ENCODE measurements at places on chromosomes 2 and 18. TPM values are rescaled to one million over a fixed set of nuclear protein-coding genes. Genes with fewer than 3 reads are reported as not detected.

DNA sequence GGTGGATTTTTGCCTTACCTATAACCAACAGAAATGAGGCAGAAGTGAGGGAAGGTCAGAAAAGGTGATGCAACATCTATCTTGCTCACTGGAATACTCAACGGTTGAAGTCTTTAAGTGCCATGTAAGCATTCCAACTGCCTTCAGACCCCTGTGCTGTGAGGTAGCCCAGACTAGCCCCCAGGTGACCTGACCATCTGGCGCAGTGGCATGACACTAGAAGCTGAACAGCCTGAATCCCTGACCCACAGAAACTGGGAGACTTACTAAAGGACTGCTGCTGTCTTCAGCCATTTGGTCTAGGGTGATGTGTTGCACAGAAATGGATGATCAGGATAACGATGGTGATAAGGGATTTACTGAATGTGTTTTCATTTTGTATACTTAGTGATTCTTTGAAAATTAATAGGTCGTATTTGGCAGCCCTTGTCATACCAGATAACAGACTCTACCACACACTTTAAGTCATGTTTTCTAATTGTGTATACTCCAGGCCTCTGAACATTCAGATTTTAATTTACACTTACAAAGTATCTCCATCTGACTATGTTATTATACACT lies 161.5 kb downstream of the STK39 start:
- no peak for DNase-seq

GRCh38 chr2:191678437-191679100 lies 633 bp downstream of the NABP1 start:
- peak; percentile 60 for DNase-seq

DNA sequence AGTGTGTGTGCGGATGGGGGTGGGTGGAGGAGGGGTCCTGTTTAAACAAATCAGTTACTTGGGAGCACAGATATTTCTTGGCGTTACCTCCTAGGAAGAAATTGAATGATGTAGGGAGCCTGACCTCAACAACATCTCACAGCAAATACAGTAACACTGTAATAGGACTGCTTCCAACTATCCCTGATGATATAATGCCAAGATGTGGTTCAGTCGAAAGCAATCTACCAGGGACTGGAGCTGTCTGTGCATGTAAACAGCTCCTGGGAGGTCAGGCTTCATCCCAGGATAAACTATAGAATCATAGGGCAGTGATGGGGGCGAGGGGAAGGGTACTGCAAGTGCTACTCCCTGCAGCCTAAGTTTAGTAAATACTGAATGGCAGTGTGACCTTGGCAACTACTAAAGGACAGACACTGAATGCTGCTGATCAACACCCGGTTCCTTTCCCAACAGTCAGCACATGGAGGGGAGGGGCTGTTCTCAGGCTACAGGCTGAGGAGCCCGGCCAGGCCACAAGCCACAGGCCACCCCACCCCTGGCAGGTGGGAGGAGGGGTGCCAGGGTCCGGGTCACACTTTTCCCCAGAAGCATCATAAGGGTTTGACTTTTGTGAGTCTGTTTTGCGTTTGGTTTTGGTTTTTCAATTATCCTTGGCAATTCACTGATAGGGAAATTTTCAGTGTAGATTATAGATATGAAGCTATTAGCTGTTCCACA lies 85.3 kb upstream of the ZNF397 start:
- no peak for DNase-seq

ZSWIM2 gene
- total RNA-seq, result not detected

SLC4A5 gene
- not detected for total RNA-seq

DNA sequence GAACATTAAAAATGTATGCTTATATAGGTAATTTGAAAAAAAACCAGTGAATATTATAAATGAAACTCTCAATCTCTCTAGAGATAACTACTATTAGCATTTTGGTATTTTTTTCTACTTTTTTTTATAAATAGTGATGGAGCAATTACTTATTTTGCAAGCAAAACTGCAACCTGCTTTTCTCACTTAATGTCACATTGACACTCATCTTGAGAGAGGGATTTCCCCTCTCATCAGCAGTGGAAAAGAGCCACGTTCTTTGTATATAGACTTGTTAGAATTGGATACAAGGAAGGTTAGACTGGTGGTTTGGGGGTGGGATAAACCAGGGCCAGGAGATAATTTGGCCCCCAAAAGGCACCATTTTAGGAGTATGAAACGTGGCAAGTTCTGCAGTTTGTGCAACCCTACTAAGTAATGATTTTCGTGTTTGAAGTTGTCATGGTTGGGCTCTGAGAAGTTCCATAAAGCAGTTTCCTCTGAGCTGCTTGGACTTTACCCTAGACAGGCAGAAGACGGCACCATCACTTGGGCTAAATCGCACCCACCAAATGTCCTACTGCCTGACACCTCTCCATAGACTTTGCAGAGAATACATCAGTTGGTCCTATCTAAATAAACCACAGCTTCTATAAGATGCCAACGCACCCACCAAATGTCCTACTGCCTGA lies 194.0 kb downstream of the ACTR3 start:
- DNase-seq, result no peak

DNA sequence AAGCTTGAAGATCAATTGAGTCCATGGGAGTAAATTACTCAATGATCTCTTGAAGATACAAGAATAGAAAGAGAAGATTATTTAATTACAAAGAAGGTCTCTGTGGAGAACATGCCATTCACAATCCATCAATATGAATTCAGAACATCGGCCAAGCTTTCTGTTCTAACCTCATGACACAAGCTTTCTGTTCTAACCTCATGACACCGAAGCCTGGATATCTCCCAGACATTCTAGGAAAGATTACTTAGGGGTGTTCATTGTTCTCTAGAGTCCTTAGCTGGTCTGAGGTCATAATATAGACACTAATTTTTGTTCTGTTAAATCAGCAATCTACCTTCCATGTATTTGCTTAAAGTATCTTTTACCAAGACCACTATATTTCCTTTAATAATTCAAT lies 95.5 kb downstream of the RDH14 start:
- no peak for DNase-seq

DNA sequence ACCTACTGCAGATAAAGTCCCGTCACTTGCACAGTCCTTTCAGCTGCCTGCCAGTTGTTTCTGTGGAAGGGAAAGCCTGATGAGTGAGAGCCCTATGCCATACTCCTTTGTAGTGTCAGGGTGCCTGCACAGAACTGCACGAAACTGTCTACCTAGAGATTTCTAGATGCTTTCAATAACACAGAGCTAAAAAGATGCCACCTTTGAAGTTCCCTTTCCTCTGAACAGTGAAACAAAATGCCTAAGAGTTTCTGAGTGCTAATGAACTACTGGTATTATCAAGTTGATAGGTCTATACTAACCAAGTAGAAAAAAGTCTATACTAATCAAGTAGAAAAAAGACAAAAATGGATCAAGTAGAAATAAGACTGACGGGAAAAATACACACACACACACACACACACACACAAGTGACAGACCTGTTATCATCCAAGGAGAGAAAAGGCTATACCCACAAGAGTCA lies 79.0 kb downstream of the TLK1 start:
- no peak for DNase-seq

DNA sequence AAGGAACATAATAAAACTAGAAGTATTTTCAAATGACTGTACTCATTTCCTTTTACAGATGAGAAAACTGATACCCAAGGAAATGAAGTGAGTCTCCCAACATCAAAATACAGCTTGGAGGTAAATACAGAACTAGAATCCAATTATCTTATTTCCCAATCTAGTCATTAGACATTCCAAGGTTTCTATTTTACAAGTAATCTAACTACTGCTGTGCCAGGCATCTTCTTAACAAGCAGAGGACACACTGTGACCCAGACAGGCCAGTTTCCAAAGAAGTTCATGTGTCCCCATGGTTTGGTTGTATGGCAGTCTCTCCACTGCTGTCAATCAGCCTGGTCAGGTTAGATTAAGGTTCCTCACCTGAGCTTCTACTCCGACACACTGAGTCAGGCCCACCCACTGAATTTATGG lies 143.5 kb downstream of the THADA start:
- peak; percentile 44 for DNase-seq

GRCh38 chr18:74806700-74807416 lies 209.2 kb downstream of the ZNF407 start:
- DNase-seq, result peak; percentile 66

DNA sequence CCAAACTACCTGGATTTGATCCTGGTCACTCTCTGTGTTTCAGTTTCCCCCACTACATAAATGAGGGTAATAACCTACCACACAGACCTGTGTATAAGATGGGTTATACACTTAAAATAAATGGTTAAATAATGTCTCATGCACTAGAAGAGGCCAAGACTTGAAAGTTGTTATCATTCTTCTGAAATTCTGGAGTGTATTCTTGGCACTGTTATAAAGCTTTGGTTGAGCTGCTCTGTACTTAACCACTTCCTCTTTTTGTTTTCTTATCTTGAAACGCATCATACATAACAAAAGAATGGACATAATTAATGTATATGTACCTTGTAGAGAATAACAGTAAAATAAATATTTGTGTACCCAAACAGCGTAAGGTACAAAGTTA lies 281.0 kb downstream of the AFF3 start:
- DNase-seq, result peak; percentile 32

DNA sequence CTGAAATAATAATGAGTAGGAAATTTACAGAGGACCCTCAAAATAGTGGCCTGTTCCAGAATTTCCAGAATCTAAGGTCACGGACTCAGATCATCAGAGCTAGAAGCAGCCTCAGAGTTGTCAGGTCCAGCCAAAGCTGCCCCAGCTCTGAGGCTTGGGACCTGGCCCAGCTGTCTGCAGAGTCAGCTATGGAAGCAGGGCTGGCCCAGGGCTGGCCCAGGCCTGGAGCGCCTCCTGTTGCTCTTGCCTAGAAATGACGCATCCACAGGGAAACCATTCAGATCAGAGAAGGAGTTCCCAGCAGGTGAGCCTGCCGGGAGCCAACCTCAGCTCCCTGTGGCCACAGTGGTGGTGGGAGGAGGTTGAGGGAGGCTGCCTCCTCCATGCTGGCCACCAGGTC lies 106.7 kb upstream of the ARL4C start:
- DNase-seq, result no peak

EFR3B gene
- 1.3 TPM for total RNA-seq

GRCh38 chr2:236675051-236675450 lies 105.4 kb downstream of the ACKR3 start:
- DNase-seq, result no peak

- peak; percentile 83 for DNase-seq
Observed at GRCh38 chr18:48475635-48476549, 62.9 kb upstream of the CTIF start.

DNA sequence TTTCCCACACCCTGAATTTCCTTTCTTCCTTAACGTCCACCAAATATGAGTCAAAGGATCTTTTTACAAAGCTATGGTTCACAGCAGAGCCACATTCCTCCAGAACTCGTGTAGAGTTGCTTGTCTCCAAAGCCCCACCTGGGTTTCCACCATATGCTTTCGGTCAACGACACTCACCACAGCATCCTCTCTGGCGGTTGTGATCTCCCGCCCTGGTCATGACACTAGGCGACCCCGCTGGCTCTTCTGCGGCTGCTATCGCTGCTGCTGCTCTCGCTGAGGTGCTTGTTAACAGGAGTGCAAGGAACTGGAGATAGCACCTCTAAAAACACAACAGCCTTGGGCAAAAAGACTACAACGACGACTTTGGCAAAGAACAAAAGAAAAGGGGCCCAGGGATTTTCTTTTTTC lies 340 bp downstream of the SLC40A1 start:
- DNase-seq, result no peak

DNA sequence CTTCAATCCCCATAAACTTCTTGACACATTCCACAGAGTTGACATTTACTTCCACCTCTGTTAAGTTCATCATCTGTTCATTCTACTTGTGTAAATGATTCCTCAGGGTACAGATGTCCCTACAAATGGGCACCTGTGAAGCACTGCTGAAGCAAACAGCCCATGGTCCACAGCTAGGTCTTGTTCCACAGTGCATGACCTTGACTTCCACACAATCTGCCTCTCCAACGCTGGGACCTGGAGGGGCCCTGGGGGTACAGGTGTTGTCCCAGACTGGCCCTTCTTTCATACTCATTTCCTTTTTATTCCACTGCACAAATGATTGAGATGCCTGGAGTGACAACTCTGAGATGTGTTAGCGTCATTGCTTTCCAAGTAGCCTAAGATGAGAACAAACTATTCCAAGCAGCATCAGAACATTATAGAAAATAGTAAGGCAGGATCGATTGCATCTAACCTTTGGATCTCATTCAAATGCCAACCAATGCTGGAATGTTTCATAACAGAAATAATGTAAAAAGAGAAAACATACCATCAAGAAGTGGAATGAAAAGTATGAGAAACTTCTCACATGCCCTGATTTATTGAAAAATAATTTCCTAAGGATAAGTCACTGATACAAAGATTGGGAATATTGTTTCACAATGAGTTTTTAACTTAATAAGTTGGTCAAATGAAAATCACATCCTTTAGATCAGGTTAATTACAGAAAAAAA lies 31.2 kb downstream of the PIEZO2 start:
- no peak for DNase-seq

GREB1 gene
- 0.33 TPM for total RNA-seq

CHRND gene
- not detected for total RNA-seq

- DNase-seq, result no peak
Observed at GRCh38 chr2:208648368-208648767, 241.8 kb downstream of the PTH2R start.

MAPRE2 gene
- 35.8 TPM for total RNA-seq

- DNase-seq, result peak; percentile 53
Observed at GRCh38 chr2:186991766-186992417, 142.9 kb upstream of the ZSWIM2 start.

DNA sequence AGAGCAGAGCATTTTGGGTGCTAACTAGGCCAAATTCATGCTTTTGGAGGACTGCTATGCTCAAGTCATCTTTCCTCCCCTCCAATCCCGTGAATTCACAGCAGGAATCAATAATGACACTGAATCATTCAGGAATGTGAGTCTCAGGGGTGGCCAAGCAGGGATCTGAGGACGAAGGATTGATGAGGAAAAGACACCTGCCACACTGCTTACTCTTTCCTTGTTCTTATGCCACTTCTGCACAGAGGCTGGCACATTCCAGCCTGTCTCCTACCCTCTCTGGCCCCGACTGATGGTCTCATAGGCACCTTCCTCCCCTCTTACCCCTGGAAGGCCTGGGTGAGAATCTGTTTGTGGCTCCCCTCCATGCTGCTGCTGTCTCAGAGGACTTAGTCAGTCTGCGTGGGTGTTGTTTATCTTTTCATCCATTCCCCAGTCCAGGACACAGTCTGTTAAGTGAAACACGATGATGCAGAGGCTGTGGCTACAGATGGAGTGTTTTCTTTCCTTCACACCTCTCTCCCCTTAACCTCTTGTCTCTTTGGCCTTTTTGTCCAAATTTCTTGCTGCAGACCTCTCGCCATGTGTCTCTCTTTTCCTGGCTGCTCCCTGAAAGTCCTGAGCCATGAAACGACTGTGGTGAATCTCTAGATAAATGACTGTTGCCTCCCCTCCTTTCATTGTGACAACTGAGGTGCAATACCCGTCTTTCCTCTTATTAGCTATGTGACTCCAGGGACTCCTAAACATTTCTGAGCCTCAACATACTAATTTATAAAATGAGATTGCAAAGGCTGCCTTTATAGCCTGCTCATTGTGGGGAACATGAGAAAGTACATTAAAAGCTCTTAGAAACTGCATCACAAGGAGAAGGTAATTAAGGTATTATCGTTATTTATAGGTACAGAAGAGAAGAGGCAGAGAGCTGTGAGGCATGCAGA lies 86.9 kb downstream of the RDH14 start:
- DNase-seq, result peak; percentile 2

EMILIN1 gene
- 33.7 TPM for total RNA-seq

PHLPP1 gene
- total RNA-seq, result 10.3 TPM

ITSN2 gene
- total RNA-seq, result 68.2 TPM

- DNase-seq, result no peak
Observed at GRCh38 chr2:214628091-214628490, 181.4 kb downstream of the BARD1 start.

HTR2B gene
- 4.4 TPM for total RNA-seq
